ENCODE measurements at places on chromosomes 3 and 15.

- no peak for DNase-seq
Measured at GRCh38 chr15:31101262-31102038, at the start of gene TRPM1. Gene TRPM1, minus strand, starts transcription at chr15:31101725. Its CDS starts 20,370 bp downstream, at chr15:31081355.

DNA sequence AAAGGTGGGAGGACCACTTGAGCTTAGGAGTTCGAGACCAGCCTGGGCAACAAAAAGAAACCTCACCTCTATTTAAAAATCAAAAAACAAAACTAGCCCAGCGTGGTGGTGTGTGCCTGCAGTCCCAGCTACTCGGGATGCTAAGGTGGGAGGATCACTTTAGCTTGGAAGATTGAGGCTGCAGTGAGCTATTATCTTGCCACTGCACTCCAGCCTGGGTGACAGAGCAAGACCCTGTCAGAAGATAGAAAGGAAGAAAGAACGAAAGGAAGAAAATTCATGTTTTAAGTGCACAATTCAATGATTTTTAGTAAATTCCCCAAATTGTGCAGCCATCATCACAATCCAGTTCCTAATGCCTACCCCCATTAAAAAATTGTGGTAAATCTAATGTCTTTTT lies 7.8 kb downstream of the FSD2 start:
- DNase-seq, result no peak

DNA sequence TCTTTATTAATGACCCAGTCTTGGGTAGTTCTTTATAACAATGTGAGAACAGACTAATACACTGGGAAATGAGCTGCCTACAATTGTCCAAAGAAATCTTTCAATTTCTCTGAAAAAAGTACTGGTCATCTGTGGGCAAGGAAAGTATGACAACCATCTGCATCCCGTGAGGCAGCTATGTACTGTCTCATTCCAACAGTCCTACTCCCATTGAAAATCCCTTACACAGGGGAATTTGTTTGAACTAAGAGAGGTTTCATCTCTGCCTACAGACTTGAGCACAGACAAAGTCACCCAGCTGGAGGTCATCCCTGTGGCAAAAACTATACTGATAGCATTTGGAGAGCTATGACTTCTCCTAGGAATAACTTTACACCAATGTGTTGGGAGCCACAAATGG lies 27.1 kb downstream of the SHC4 start:
- DNase-seq, result peak; percentile 52

- no peak for DNase-seq
Measured at GRCh38 chr3:66394019-66394752, 106.6 kb downstream of the LRIG1 start.

DNA sequence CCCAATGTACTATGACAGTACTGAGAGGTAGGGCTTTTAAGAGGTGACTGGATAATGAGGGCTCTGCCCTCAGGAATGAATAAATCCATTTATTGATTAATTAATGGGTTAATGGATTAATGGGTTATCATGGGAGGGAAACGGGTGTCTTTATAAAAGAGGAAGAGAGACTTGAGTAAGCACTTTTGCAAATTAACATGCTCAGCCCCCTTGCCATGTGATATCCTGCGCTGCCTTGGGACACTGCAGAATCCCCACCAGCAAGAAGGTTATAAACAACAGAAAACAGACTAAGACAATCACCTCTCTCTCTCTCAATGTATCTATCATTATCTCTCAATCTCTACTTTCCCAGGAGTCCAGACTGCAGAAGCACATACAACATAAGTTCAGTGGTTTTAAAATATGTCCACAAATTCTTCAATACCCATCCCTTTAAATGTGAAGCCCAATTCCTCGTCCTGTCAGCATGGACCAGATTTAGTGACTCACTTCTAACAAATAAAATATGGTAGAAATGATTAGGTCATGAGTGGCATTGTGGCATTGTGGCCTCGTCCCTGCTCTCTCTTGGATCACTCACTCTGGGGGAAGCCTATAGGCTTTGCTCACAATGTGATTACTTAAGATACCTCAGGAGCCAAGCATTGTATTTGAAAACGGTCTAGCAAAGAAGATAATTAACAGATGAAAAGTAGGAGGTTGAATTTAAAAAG lies 40.0 kb upstream of the IL12A start:
- DNase-seq, result peak; percentile 66

DNA sequence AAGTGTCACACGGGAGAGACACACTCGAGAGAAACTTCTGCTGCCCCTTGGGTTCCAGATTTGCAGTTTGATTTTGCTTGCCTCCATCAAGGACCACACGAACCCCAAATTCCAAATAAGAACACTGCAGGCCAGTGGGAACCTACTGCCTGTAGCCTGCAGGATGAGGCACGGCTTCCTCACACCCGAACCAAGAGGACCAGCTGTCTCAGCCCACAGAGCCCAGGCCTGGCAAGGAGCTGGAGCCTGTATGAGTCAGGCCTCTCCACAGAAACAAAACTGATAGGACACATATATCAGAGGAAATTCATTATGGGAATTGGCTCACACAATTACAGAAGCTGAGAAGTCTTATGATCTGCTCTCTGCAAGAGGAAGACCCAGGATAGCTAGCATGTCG lies 188.1 kb upstream of the NSMCE3 start:
- DNase-seq, result no peak

- DNase-seq, result no peak
Measured at GRCh38 chr3:160134454-160134853, 90.8 kb upstream of the C3orf80 start.

DNA sequence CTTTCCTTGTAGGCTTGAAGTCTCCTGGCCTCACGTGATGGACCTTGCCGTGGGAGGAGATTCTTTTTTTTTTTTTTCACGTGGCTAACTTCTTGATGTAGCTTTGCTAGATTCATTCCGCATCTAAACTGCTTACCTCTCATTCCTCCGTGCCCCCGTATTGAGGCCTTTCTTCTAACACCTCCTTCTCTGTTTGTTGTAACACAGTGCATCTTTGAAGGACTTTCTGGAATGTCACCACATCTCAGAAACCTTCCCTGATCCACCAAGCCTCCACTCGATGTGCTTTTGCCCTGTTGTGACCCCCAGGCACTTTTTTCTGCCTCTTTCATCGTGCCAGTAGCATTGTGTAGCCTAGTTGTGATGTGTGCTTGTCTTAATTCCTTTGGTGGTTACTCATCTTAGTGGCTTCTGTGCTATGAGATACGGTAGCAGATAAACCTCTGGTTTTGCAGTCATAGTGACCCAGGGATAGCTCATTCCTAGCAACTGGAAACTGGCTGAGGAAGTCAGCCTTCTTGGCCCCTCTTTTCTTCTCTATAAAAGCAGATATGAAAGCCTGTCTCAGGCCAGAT lies 1.6 kb upstream of the BNC1 start:
- peak; percentile 84 for DNase-seq

- peak; percentile 52 for DNase-seq
Measured at GRCh38 chr15:101807345-101807945, 4.1 kb downstream of the OR4F6 start.

DNA sequence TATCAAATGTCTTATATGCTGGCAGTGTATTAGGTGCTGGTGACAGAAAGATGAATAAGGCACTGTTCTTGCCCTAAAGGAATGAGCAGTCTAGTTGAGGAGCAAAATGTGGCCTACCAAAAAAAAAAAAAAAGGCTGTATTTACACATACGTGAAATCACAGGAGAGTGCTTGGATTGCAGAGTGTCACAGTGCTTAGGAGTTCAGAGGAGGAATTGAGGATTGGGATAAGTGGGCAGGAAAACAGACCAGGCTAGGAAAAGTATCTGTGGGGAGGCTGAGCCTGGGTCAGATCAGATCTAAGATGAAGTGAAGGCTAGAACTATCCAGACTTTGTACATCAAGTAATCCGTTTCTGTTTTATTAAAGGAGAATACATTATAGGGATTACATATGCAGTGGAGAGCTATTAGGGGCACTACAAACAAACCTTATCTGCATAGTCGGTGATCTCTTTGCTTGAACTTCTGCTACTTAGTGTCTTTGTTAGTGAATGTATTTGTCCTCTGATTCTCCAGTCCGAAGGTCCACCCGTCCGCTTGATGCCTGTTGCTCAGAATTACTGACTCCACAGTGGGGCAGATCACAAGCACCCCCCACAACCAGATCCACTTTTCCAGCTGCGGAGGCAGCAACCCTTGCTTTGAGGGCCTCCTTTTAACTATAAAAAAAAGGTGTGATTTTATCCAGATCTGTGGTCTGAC lies 80.0 kb downstream of the FNDC3B start:
- no peak for DNase-seq

DNA sequence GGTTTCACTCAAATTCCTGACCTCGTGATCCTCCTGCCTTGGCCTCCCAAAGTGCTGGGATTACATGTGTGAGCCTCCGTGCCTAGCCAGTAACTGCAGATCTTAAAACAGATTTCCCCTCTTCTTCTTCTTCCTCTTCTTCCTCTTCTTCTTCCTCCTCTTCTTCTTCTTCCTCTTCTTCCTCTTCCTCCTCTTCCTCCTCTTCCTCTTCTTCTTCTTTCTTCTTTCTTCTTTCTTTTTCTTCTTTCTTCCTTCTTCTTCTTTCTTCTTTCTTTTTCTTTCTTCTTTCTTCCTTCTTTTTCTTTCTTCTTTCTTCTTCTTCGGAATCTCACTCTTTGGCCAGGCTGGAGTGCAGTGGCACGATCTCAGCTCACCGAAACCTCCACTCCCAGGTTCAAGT lies 7.8 kb downstream of the USP3 start:
- no peak for DNase-seq

DNA sequence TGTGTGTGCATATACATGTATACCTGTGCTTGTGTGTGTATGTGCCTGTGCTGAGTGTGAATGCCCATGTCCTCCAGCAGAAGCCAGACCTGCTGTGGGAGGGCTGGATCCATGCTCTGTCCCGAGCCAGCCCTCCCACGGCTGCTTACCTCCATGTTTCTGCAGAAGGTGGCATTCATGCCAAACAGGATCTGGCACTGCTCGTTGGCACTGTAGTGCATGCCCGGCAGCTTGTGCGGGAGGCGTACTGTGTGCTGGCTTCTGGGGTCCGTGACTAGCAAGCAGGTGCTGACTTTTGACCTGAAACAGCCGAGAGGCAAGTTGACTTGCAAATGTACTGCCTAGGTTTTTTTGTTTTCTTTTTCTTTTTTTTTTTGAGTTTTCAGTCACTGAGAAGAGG lies 189.3 kb downstream of the ADAMTS17 start:
- DNase-seq, result no peak

DNA sequence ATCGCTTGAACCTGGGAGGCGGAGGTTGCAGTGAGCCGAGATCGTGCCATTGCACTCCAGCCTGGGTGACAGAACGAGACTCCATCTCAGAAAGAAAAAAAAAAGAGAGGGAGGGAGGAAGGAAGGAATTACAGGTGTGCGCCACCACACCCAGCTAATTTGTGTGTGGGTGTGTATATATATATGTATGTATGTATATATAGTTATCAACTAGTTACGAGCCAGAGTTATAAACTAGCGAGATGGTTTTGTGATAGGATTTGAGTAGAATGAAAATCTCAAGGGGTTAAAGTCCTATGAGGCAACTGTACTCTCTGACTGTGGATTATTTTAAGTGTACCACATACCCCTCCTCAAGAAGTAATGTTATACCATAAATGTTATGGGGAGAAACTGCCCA lies 50.9 kb upstream of the SIN3A start:
- no peak for DNase-seq

GRCh38 chr15:86610038-86610437 lies 530.4 kb downstream of the AGBL1 start:
- no peak for DNase-seq

GRCh38 chr3:4898454-4899313 lies 80.6 kb upstream of the BHLHE40 start:
- DNase-seq, result no peak

DNA sequence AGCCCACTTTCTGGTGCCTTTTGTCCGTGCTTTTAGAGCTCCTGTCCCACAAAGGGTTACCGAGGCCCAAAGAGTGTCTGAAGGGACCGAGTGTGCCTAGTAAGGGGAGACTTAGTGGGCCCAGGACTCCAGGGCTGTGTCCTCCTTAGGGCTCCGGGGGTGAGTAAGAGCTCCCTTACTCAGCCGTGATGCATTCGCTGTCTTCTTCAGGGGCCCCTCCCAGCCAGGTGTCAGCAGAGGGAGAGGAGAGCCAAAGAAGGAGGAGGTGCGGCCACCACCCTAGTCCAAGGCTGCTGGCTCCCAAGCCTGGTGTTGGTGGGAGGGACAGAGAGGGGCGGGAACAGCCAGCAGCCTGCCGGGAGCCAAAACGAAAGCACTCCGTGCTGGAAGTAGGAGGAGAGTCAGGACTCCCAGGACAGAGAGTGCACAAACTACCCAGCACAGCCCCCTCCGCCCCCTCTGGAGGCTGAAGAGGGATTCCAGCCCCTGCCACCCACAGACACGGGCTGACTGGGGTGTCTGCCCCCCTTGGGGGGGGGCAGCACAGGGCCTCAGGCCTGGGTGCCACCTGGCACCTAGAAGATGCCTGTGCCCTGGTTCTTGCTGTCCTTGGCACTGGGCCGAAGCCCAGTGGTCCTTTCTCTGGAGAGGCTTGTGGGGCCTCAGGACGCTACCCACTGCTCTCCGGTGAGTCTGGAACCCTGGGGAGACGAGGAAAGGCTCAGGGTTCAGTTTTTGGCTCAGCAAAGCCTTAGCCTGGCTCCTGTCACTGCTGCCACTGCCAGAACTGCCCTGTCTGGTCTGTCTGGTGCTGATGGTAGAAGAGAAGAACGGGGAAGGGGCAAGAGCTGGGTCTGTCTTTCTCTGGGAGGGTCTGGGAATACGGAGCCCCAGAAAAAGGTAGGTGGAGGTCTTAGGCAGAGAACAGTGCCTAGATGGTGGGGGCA lies at the start of gene IL17RC:
IL17RC (plus strand) TSS at position 365 of the 947 bp plus-strand sequence; CDS start at position 583, 218 bp downstream.
- peak; percentile 96 for DNase-seq

DNA sequence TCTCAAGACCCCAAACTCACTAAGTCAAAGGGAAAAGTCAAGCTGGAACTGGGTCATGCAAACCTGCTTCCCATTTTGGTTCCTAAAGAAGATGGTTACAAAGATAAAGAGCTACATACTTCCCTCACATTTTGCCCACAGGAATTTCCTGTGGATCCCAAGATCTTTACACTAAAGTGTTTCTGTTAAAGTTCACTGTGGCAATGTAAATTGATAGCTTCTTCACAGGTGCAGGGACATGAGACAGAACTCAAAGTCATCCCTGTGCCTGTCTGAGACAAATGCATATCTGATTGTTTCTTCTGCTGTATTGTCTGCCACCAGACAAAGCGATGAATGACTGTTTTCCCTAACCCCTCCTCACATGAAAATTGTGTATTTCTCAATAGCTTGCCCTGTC lies 567.8 kb downstream of the ZIC1 start:
- no peak for DNase-seq

GRCh38 chr15:85497172-85497569 lies 116.8 kb downstream of the AKAP13 start:
- no peak for DNase-seq

GRCh38 chr3:159824333-159824732 lies 164.3 kb upstream of the IL12A start:
- peak; percentile 87 for DNase-seq
